Stimulated activated CD4-positive, alpha-beta T cell treated with anti-CD3 and anti-CD28 coated beads, Interleukin-2, amount 100 ng/mL, for 4 hours (primary cell): ENCODE measurements at places on chromosomes 6 and 20.

- DNase-seq = no peak
Measured at GRCh38 chr6:45854149-45854742, 161.4 kb downstream of the CLIC5 start.

DNA sequence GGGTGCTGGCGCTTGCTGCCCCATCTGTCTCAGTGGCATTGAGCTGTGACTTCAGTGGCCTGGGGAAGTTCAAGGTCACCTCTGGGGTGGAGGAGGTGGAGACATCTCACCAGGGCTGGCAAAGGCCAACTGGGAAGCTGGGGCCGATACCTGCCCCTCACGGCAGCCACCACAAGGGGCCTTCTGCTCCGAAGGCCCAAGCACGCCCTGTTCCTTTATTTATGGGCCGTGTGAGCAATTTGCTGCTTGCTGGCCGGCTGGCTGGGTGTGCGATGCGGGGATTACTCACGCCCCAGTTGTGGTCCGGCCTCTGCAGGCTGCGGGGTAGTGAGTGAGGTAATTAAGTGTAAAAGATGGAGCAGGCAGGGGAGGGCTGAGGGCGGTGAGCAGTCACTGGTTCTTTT, 13.2 kb upstream of the SCRT2 start:
- no peak for DNase-seq

DNA sequence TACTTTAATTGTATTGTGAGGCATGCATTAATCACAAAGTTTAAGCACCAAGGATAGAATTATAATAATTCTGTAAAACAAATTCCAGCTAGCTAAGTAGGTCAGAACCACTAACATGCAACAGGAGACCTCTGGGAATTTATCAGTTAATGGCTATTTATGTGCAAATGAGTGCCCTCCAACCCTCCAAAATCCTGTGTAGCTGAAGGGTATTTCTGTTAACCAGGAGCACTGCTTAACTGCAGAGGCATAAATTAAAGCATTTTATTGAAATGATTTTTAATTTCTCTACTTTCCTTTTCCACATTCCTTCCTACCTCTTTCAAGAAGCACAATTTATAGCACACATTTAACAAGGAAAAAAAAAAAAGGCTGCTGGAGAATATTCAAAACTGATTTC, 77.0 kb downstream of the MMS22L start:
- no peak for DNase-seq

DNA sequence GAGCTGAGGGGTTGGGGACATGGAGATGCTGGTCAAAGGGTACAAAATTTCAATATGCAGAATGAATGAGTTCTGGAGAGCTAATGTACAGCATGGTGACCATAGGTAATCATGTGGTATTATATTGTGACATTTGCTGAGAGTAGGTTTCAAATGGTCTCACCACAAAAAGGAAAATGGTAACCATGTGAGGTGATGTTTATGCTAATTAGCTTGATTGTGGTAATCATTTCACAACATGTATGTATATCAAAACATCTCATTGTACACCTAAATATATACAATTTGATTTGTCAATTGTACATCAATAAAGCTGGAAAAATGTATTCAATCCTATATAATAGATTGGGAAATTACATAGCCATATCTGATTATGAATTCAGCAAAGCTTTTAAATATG, 29.5 kb upstream of the TMEM14A start:
- no peak for DNase-seq

DNA sequence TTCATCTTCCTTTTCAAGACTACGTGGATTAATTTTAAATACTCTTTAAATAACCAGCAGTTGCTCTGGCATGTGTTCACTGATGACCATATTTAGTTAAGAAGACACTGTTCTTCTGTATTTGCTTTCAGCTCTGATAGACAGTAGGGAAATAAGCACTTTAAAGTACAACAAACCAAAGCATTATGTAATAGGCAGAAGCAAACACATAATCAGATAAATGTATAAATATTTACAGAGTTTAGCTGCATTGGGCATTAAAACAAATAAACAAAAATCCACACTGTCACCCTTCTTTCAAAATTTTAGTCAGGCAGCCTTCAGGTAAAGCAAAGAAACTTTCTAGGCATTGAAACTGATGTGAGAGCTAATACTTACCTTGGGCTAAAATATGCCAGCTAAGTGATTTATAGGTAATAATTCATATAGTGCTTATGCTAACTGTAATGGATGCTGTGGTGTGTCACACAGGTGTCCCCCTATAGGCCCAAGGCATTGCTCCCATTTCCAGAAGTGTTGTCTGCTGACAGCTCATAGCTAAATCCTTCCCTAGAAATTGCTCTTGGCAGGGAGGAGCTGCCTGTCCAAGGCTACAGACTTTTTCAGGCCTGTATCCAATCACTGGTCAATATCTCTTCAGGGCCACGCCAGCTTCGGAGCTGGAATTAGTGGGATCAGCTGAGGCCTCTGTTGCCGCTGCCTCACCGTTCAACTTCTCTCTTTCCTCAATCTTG, 111.5 kb upstream of the CITED2 start:
- no peak for DNase-seq

DNA sequence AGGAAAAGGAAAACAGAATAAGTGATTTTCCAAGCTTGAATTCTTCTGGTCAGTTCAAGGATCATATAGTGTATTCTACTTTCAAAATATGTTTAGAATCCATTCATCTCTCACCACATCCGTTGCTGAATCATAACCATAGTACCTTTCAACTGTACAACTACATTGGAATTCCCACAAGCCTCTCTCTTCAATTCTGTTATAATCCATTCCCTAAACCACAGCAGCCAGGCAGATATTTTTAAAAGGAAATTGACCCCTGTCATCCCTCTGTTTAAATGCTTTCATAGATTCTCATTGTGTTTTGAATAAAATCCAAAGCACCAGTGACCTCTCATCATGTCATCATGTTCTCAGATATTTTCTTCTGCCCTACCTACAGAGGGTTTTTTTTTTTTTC, 412.7 kb downstream of the GRIK2 start:
- no peak for DNase-seq

DNA sequence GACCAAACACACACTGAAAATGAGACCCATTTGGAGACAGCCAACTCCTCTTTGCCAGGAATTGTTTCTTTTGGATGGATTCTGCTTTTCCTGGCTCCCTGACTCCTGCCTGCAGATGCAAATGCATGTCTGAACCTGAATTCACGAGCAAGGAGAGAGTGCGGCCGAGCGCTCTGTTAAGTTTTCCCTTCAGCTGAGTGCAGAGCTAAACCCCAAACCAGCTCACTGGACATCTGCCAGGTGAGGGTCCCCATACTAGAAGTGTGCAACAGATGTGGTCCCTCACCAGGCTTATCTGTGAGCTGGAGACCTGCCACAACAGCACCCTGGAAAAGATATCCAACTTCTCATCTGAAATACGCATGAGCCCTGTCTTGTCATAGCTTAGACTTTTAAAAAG, 59.0 kb downstream of the CD164 start:
- no peak for DNase-seq

DNA sequence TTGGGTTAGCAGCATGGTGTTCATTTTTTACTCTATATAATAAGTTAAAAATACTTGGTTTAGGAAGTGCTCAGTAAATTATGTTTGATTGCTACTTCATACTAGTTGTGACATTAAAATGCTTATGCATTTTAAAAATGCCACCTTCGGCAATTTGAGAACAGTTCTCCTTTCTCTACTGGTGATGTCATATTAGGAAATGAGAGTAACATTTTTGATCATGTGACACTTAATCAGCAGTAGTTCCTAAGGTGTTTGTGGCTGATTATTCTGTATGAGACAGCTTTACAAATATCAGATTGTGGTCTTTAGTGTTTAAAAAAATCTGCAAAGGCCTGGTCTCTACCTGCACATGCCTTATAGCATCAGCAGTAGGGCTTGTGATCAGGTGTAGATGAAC, 4.4 kb downstream of the GZF1 start:
- no peak for DNase-seq

DNA sequence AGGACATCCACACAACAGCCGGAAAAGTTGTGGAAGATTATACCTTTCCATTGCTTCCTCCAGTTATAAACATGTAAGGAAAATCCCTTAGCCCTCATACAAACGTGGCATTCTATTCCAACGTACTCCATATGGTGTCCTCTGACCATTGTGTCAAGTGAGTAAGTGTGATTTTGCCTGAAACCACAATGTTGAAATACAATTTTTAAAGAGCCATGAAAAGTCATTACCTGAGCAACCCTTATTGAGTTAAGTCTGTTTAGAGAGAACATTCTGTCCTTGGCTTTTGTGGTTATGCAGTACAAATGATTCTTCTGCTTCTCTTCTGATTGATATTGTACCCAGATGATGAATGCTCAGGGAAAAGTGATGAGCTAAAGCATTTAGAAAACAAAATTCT, 530.1 kb downstream of the HAO1 start:
- no peak for DNase-seq

GRCh38 chr6:157535340-157536222, 154.6 kb downstream of the ZDHHC14 start:
- DNase-seq = no peak

- no peak for DNase-seq
Measured at GRCh38 chr20:2390951-2391675, 10.4 kb downstream of the TGM6 start.

GRCh38 chr6:156982168-156982567, 205.0 kb downstream of the ARID1B start:
- DNase-seq = no peak

DNA sequence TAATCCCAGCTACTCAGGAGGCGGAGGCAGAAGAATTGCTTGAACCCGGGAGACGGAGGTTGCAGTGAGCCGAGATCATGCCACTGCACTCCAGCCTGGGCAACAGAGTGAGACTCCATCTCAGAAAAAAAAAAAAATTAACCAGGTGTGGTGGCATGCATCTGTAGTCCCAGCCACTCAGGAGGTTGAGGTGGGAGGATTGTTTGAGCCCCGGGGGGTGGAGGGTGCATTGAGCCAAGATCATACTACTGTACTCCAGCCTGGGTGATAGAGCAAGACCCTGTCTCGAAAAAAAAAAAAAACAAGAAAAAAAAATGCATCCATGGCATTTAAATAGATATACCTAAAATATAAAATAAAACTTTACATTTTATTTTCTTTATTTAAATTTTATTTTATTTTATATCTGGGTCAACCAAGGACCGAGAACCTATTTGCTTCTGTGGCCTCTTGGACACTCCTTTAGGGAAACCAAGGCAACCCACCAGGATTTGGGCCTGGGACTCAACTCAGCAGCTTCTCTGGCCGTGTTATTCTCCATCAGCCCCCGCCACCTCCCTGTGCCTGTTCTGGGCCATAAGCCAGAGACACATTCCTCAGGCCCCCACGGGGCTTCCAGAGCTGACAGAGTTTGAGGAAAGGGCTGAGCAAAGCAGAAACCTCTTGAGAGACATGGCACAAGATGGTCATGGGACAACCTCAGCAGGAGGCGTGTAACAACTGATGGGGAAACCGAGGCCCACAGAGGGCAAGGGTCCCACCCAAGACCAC, 6.2 kb downstream of the SNTA1 start:
- no peak for DNase-seq

DNA sequence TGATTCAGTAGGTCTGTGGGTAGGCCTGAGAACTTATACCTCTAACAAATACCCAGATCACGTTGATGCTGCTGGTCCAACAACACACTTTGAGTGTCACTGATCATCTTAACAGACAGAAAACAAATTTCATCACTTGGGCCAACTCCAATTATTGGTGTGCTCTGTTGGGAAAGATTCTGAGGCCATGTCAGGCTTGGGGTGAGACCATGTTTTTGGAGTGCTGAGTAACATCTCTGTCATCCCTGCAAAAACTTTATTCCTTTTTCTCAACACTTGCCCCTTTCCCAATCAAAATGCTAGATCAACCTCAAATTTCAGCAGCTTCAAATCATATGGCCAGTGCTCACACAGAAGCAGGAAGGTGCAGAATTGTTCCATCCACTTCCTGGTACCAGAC, 108.8 kb upstream of the TENT5A start:
- DNase-seq = no peak

DNA sequence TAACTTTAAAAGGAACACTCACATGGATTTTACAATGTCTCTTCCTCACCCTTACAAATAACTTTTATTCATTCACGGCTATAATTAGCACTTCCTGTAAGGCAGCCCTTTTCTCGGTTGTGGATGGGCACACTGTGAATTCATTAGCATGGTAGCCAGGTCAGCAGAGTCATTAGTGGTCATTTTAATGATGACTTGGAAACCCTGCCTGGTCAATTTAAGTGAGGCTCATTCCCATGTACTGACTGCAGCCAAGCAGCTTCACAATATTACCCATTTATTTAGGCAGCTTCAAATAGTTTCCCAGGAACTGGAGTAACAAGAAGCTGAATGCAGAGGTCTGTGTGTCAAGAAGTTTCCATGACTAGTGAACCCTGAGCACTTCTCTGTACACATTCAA, 248.8 kb downstream of the KHDC1L start:
- no peak for DNase-seq

DNA sequence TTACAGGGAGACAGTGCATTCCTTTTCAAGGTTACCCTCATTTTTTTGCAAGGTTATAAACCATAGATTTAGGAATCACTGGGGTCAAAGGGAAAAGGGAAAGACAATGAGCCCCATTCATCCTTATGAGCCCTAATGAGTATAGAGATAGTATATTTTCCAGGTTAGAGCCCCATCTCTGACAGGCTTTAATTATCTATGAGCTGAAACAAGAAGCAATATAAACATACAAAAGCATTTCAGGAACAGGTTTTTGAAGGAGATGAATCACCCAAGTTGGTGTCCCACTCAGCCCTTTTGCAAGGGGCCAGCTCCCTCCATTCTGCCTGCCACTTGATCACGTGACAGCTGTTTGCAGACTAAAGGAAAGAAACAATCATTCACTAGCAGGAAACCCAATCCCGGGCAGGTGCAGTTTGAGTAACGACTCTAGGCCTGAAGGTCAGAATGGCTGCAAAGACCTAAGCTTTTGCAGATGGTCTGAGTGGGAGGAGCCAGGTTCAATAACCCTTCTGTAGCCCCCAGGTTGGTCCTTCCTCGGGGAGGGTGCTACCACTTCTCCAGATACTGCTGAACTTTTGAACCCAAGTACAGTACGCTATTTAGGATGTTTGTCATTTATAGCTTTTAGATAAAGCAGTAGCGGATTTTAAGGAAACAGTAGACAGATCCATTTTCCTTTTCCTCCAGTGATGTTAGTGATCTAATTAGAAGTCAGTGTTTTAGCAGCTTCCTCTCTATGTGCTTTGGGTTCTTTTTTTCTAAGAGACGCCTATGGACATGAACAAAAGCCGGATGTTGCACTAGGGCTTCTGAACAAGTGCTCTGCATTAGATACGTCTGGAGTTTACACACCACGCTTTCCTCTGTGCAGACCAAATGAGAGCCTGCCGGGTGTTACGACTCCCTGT, 253.2 kb downstream of the SOX4 start:
- DNase-seq = no peak

GRCh38 chr6:1463275-1463674, 73.9 kb downstream of the FOXF2 start:
- DNase-seq = no peak

- DNase-seq = no peak
Measured at GRCh38 chr6:152329638-152330448, 307.3 kb downstream of the SYNE1 start.
